ENCODE measurements at places on chromosomes 2 and 18.

- DNase-seq = no peak
Observed at GRCh38 chr2:207432453-207432852, 97.3 kb upstream of the CREB1 start.

GRCh38 chr2:37652199-37652640 is 19.2 kb downstream of the CDC42EP3 start:
- DNase-seq = no peak

DNA sequence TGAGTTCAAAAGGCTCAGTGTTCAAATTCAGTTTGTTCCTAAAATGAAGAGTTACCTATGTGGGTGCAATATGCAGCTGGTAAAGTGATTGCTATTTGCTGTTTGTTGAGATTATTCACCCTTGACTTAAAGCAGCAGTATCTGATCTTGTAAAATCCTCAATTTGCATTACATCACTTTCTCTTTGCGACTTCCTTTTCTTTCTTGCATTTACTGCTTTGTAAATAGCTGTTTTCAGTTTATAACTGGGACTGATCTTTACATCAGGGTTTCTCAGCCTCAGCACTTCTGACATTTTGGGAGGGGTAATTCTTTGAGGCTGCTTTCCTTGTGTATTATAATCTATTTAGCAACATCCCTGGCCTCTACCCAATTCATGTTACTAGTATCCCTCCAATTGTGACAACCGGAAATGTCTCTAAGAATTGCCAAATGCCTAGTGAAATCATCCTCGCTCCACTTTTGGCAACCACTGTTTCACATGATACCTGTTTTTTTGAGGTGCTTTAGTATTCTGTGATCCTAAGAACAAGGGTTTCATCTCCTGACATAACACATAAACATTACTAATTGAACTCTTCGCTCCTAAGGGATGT is 12.1 kb upstream of the ERCC3 start:
- DNase-seq = no peak

GRCh38 chr2:229798446-229799155 is 84.2 kb upstream of the DNER start:
- no peak for DNase-seq

GRCh38 chr2:232761301-232761907 is 15.0 kb downstream of the KCNJ13 start:
- DNase-seq = no peak

DNA sequence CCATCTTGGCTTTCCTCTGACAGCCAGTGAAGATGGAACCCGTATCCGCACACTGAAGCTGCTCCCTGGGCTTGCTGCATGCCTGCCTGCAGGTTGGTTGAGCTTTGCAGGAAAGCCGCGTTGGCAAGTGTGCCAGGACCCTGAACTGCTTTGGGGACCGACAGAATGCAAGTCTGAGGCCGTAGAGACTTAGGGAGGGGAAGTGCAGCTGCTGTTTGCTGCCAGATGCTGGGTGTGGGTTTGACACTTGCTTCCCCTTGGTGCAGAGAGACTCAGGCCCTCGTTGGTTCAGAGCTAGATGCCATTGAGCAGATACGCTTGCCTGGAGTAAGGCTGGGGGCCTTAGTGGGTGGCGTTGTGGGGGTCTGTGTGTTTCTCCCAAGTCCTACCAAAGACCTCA is 13.1 kb upstream of the PHLPP1 start:
- DNase-seq = no peak

- DNase-seq = no peak
Observed at GRCh38 chr18:24022161-24022560, 7.6 kb downstream of the TTC39C start.

- no peak for DNase-seq
Observed at GRCh38 chr2:145156199-145156598, 636.3 kb upstream of the ZEB2 start.

- no peak for DNase-seq
Observed at GRCh38 chr18:3704556-3705344, 254.8 kb downstream of the TGIF1 start.

DNA sequence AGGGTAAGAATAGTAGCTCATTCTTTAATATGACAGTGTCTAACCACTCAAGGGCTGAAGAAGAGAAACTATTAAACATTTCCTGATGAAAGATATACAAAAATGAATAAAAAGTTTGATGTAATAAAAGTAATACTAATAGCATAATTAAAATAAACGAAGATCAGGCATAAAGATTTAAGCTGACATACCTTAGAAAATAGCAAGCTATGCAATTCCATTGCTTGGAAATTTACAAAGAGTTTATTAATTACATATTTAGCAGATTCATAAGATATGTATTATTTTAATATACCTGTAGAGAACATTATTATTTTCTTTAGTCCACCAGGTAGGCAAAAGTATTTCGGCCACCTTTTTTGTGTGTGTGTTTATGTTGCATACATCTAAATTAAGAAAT is 229.4 kb downstream of the GCA start:
- no peak for DNase-seq

DNA sequence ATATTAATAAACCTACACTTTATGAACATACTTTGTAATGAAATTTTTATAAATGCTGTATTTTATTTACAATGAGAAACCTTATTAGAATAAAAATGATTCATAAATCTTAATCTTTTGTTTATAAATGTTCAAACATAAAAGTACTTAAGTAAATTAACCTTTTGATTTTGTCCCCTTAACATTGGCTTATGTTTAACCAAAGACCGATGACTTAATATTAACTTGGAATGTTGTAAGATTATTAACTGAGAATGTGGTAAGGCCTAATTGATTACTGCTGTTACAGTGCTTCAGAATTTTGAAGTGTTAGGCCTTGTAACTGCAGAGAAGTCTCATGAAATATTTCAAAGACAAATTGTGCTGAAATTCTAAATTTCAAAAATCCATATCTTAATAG is 5.7 kb downstream of the CPS1 start:
- no peak for DNase-seq

DNA sequence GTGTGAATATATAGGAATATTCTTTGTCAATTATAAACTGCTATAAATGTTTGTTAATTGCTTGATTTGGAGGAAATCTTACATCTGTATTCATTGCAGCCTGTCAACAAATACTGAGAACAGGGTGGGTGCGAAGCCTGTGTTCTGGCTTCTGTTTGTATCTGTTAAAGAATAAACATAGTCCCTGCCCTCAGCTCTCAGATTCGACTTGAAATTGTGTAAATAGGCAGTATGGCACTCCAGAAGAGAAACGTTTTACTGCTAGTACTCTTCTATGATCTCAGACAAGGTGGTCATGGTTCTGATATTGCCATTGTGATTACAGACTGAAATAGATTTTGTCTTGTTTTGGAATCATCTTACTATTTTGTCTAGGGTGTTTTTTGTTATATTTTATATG is 92.1 kb downstream of the TANC1 start:
- DNase-seq = no peak

DNA sequence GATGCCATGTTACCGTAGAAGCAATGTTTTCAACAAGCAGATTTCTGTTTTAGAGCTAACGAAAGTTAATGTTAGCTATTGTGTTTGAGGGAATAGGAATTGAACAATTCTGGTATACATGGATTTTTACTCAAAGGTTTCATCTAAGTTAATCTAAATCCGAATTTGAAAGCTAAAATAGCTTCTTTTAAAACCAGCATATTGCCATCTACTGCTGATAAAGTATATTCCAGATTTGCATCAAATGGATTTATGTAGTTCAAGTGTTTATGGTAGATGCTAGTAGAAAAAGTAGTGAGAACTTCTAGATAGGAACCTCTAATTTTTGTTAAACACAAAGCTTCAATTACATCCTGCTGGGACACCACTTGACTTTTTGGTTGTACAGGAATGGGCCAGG is 1569.5 kb upstream of the NXPH2 start:
- DNase-seq = no peak

- no peak for DNase-seq
Observed at GRCh38 chr2:194328456-194328855, 1328.6 kb upstream of the SLC39A10 start.

- no peak for DNase-seq
Observed at GRCh38 chr2:225028572-225028971, 13.7 kb downstream of the DOCK10 start.

DNA sequence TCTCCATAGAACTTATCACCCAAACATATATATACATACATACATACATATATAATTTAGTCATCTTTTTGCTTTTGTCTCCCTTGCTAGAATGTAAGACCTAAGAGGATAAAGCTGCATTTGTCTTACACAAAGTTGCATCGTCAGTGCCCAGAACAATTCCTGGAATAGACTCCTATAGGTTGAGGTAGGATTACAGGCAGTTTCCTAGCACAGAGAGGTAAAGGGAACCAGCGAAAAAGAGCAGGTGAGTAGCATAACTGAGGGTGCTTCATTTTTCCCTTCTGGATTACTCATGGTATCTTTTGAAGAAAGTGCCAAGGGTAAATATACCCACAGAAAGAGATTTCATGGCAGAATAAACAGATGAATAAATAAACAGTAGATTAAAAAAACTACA is 68.1 kb upstream of the AMMECR1L start:
- DNase-seq = no peak

- DNase-seq = no peak
Observed at GRCh38 chr2:122218596-122218995, 463.1 kb downstream of the TSN start.

DNA sequence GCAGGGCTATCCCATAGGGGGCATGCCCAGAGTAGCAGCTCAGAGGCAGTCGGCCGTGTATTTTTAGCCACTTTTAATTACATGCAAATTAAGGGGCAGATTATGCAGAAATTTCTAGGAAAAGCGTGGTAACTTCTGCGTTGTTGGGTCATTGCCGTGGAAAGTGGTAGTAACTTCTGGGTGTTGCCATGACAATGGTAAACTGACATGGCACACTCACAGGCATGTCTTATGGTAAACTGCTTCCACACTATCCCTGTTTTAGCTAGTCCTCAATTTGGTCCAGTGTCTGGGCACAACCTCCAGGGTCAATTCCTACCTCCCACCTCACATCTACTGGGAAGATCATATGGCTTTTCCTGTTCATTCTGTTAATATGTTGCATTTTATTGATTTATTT is 428.9 kb upstream of the FANCL start:
- no peak for DNase-seq

DNA sequence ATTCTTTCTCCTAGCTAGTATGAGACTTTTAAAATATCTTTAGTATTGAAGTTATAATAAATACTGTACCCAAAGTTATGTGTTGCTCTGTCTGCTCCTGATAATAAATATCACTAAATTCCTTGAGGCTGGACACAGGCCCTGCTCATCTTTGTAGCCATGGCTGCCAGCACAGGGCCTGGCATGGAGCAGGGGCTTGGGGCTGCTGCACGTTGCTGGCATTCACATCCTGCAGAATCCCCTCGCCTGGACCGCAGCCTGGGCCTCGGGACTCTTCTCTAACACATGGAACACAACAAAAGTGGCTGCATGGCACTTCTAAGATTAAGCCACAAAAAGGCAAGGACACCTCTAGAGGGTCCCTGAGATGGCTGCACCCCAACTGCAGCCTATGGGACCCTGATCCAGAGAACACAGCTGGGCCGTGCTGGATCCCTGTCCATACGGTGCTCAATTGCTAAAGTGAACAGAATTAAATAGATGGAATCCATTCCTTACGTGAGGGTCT is 477.5 kb upstream of the MYT1L start:
- DNase-seq = no peak

DNA sequence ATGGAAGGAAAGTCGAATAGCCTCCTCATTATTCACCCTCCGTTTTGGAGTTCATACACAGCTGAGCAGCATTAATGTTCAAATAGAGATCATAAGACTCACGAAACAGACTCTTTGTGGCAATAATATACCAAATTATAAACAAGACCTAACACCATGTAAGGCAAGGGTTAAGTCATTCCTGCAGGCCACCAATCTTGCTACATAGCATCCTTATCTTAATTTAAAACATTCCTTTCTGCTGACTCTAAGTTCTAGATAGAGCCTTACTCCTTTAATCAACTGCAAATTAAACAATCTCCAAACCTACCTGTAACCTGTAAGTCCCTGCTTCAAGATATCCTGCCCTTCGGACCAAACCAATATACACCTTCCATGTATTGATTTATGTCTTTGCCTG is 178.0 kb downstream of the PDE11A start:
- DNase-seq = no peak

DNA sequence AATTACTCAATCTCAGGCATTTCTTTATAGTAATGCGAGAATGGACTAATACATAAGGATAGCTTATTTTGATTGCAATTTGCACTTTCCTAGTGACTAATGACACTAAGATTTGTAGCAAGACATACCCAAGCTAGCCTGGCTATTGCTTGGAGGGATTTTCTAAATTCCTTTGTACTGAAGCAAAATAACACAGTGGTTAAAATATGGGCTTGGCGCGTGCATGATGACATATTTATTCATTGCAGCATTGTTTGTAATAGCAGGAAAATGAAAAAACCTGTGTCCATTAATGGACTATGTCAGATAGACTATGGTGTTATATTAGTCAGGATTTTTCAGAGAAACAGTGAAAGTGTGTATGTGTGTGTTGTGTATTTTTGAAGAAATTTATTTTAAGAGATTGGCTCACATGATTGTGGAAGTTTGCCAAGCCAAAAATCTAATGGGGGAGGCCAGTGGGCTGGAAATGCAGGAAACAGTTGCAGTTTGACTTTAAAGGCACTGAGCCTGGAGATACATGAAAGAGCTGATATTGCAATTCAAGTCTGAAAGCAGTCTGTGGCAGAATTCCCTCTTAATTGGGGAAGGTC is 16.7 kb upstream of the LAPTM4A start:
- no peak for DNase-seq

GRCh38 chr2:232207174-232207573 is 171.4 kb upstream of the ALPP start:
- no peak for DNase-seq

DNA sequence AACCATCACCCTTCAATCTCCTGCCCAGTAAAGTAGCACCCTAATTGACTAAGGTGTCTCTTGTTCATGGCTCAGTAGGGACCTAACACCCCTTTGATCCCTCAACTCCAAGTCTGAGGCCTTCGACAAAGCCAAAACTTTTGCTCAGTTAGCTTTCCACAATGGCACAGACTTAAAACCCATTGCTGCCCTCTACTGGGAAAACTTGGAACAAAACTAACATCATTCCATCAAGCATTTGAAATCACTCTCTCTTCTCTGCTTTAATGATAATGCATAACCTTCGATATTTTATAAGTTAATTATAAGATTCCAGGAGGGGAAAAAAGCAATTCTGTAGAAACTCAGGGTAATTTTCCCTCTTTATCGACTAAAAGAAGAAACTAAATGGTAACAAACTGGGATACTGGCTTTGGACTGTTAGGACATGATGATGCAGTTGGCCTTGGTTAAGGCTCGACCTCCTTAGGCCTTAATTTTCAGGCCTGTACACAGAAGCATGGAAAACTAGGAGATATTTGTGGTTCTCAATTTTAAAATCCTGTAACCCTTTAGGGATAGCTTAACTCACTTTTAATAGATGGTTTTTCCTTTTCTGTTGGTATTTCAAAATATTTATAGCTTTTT is 127.8 kb downstream of the STK39 start:
- no peak for DNase-seq
